ENCODE measurements at places on chromosomes 6 and 20.

GRCh38 chr6:26743157-26743821, 83.7 kb upstream of the ZNF322 start:
- DNase-seq: no peak

DNA sequence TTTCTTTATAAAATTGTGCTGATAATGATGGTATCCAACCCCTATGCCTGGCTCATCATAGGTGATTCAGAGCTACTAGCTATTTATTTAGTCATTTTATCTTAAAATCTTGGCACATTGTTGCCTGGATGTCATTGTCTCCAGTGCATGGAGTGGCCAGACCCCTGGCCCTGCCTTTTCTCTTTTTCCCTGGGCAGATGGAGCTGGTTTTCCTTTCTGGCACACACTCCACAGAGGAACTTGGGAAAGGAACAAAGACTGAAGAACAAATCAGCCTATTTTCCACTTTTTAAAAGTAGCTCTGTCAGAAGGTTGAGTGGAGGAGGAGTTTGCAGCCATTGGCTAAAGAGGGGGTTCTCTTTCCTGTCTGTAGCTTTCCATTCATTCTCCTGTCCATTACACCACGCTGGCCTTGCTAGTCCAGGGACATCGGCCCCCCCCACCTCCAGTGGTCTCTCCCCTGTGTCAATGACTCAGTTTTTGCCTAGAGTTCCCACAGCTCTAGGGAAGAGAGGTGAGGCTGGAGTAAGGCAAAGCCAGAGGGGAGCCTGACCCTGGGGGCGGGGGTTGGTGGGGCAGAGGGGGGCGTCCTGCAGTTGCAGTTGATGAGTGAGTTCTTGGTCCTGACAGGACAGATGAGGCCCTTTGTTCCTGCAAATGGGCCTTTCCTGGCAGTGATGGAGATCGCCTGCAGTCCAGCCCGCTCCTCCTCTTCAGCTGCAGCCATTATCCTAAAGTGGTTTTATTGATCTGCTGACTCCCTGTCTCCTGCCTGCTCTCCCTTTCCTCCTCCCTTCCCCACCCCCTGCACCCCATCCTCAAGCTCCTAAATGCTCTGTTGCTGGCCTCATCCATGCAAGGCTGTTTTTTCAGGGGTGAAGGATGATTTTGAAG, 774.5 kb downstream of the DHX35 start:
- no peak for DNase-seq

DNA sequence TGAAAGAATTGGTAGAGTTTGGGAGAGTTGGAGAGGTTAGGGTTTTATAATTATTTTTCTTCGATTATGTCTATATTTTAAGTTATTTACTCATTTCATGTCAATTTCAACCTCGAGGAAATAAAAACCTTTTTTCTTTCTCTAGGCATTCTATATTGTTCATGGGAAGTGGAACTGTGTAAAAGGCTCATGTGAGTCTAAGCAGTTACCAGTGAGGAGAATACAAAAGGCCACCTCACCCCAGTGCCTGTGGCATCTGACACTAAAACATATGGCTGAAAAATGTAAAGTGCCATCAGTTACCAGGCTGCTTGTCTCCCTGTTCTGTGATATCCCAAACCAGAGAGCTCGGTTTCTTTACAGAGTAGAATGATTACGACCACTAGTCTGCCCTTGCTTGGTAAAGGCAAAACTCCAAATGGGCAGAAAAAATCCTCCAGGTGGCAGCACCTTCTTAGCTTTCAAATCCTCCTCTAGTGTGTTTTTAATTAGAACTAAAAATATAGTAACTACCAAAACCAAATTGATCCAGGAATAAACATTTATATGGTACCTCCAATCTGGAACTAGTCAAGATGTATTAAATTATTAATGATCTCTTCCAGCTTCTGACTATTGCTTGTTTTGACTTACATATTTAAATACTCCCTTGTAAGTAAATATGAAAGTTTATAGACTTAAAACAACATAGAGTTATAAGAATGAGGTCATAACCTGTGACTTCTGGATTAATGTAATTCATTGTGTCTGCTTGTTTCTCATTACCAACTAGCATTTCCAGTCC, 122.6 kb upstream of the MCHR2 start:
- DNase-seq: peak; percentile 59

- DNase-seq: no peak
These were observed 17.8 kb downstream of the WDR27 start for GRCh38 chr6:169684056-169684455.

DNA sequence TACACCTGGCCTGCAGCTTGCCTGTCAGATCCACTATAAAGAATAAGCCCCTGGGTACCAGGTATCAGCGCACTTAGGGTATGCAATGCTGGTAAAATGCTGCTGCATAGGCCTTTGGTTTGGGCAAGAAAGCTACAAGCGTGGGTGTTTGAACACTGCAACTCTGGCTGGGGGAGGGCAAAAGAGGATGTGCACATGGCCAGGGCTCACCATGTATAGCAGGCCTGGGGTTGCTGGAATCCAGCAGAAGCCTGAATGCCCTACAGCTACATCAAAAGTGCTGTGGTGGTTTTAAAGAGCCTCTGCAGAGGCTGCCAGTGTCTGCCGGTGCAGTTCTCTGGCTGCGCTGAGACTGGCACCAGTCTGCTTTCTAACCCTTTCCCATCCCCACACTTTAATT, 51.7 kb downstream of the UQCC1 start:
- DNase-seq: no peak
